ENCODE measurements at places on chromosomes 5 and 9. TPM values are rescaled to one million over a fixed set of nuclear protein-coding genes. Genes with fewer than 3 reads are reported as not detected.

DNA sequence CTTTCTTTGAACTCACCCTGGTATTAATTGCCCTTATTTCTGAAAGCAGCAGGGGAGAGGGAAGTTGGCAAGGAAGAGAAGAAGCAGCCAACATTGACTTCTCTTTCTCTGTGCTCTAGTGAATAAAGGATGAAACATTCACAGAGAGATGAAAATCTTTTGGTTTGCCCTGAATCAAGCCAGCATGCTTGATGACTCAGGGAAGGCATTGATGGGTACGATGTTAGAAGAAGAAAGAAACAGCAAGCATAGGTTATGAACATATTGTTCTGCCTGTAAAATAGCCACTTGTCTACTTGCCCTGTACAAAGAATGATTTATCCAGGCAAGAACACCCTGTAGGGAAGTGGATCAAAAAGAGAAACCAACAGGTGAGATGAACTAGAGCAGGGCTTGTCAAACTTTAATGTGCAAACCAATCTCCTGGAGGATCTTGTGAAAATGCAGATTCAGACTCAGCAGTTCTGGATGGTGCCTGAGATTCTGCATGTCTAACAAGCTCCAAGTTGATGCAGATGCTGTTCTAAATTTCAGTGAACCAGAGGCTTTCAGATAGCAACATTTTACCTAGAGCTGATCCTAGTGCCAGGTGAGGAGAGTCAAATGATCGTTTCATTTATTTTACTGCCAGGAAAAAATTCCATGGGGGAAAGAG is 586.6 kb upstream of the TLE4 start:
- DNase-seq = no peak

GRCh38 chr5:1851290-1851934 is 31.3 kb downstream of the IRX4 start:
- DNase-seq = no peak

DNA sequence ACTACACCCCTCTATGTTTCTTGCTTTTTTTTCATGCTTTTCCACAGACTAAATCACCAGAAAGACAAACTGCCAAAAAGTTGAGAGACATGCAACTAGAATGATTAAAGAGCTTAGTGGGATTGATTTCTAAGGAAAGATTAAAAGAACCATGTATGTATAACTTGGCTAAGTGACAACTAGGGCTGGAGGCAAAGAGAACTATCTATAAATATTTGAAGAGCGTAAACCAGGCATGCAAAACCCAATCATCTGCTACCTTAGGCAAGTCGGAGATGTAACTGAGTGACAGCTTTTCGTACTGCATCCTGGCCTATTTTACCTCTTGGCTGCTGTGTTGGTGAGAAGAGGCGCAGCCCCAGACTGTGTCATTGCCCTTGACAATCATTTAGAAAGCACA is 121.0 kb upstream of the TLX3 start:
- DNase-seq = no peak

DNA sequence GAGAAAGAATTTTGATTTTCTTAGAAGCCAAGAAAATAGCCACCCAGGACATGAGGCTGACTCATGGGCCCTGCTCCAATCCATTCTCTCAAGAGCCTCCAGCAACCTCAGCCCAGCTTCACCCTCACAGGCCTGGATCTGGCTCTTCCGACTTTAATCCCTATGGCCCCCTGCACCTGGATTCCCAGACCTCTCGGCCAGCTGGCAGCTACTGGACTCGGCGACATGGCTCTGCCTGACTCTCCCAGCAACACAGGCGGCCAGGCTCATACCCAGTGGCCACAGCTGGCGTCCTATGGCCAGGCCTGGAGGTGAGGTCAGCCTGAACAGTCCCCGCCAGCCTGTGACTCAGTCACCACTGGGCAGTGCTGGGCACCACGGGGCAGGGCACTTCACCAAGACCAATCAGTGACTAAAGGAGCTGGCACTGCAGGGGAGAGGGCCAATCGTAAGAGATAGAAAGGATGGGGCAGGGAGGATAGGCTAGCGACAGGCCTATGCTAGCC is 6.2 kb upstream of the PDLIM4 start:
- DNase-seq = no peak

- no peak for DNase-seq
Measured at GRCh38 chr9:110753731-110754231, 85.2 kb downstream of the MUSK start.

DNA sequence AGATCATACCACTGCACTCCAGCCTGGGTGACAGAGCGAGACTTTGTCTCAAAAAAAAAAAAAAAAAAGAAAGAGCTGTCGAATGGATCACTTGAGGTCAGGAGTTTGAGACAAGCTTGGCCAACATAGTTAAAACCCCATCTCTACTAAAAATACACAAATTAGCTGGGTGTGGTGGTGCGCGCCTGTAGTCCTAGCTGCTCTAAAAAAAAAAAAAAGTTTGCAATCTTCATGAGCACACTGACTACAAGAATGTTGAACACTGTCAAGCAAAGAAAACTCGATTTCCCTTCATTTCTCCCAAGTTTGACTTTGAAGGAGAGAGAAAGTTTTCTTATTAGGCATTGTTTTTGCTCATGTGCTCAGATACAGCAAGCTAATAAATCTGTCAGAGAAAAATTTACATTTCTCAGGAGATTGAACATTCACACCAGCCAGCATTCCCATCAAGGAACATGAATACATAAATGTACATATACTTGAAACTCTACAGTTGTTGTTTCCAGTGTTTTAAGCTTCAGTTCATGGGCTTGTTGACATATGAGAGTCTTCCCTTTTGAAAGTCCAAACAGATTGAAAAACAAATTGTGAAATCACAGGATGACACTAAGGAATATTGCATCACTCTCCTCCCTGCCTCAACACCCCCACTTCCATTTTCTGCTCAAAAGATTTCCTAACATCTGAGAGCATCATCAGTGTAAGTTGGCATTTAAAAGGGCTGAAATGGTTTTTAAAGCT is 81.8 kb downstream of the ARRDC3 start:
- no peak for DNase-seq

GRCh38 chr5:173554989-173555705 is 61.3 kb downstream of the BOD1 start:
- DNase-seq = no peak

- no peak for DNase-seq
Measured at GRCh38 chr5:14165375-14166106, 22.4 kb downstream of the TRIO start.

GRCh38 chr5:67746103-67746502 is 469.5 kb upstream of the PIK3R1 start:
- no peak for DNase-seq

DNA sequence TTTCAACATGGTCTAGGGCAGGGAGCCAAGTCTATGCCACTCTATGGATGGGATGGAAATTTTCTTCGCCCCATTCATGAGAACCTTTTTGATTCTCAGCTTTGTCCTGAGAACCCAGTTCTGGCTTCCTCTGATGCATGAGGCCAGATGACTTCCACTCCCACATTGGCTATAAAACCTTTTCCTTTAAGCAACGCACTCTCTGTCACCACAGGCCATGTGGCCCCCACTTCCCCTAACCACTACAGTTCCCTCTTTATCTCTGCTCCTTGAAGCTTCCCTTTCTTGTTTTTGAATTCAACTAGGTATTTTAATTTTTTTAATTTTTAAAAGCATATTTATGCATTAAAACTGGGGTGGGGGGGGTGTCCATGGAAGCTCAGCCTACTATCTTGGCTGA is 401.3 kb downstream of the ENC1 start:
- DNase-seq = no peak

- DNase-seq = no peak
Measured at GRCh38 chr5:173972607-173972924, 16.4 kb upstream of the C5orf47 start.

DNA sequence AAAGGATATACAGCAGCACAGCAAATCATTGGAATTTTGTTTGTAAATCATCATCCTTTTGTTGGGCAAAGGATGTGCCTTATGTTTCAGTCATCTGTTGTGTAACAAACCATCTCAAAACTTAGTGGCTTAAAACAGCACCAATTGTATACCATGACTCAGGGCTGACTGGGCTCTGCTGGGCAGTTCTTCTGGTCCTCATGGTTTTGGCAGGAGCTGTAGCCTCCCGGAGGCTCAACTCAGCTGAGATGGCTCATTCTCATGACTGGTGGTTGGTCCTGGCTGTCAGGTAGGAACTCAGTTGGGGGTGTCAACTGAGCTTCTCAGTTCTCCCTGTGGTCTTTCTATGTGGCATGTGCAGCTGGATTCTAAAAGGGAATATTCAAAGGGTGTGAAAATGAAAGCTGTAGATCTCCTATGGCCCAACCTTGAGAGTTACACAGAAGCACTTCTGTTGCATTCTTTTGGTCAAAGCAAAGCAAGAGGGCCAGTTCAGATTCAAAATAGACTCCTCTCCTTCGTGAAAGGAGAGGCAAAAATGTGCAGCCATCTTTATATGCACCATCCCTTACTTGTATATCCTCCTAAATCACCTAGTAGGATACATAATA is 39.1 kb upstream of the CPEB4 start:
- no peak for DNase-seq

- no peak for DNase-seq
Measured at GRCh38 chr9:116877072-116877471, 190.0 kb downstream of the TRIM32 start.

GRCh38 chr5:7330256-7330655 is 65.7 kb upstream of the ADCY2 start:
- no peak for DNase-seq

ATG12 gene
- total RNA-seq = 17.0 TPM

CRB2 gene
- total RNA-seq = not detected

LCN9 gene
- total RNA-seq = not detected

ENTR1 gene
- 39.5 TPM for total RNA-seq

WDR5 gene
- 19.5 TPM for total RNA-seq

VLDLR gene
- total RNA-seq = 2.0 TPM

APBA1 gene
- total RNA-seq = 19.7 TPM

SLC36A3 gene
- total RNA-seq = not detected

ANKRD18A gene
- total RNA-seq = 1.6 TPM

LCN2 gene
- total RNA-seq = 2.7 TPM

Data from left lobe of liver (tissue), 2 donors.